ENCODE measurements at places on chromosomes 7 and 10. TPM values are rescaled to one million over a fixed set of nuclear protein-coding genes. Genes with fewer than 3 reads are reported as not detected.

Gene SYT15B
- total RNA-seq: 2.6 TPM

Gene GHITM
- total RNA-seq: 127 TPM

Gene FRMPD2
- total RNA-seq: not detected

Gene NXPH1
- not detected for total RNA-seq

Gene LHPP
- total RNA-seq: 7.5 TPM

Gene UNCX
- not detected for total RNA-seq

Gene LRMDA
- 7.1 TPM for total RNA-seq

Gene PTF1A
- not detected for total RNA-seq

Gene LLCFC1
- not detected for total RNA-seq

Gene TMEM236
- not detected for total RNA-seq

Gene TRPV5
- not detected for total RNA-seq

Gene GFRA1
- total RNA-seq: 25.3 TPM

Gene MYOZ1
- not detected for total RNA-seq

Gene HOXA5
- 23.5 TPM for total RNA-seq

Gene ADCY1
- total RNA-seq: 0.51 TPM

Gene SPDYE9
- not detected for total RNA-seq

Gene CCDC6
- total RNA-seq: 28.1 TPM

Gene CDC14C
- not detected for total RNA-seq

Gene ADARB2
- 0.81 TPM for total RNA-seq

Gene NODAL
- not detected for total RNA-seq

Gene C10orf105
- total RNA-seq: not detected

Gene COL17A1
- not detected for total RNA-seq

Gene LSM5
- total RNA-seq: 13.7 TPM

Gene LRRC61
- total RNA-seq: 21.7 TPM

Gene ZPBP
- total RNA-seq: not detected

Gene MMD2
- not detected for total RNA-seq

Gene INMT
- total RNA-seq: not detected

Gene EN2
- total RNA-seq: not detected

Gene RAMP3
- not detected for total RNA-seq

Gene HABP2
- total RNA-seq: 1.3 TPM
